ENCODE measurements at places on chromosomes 3 and 15.

DNA sequence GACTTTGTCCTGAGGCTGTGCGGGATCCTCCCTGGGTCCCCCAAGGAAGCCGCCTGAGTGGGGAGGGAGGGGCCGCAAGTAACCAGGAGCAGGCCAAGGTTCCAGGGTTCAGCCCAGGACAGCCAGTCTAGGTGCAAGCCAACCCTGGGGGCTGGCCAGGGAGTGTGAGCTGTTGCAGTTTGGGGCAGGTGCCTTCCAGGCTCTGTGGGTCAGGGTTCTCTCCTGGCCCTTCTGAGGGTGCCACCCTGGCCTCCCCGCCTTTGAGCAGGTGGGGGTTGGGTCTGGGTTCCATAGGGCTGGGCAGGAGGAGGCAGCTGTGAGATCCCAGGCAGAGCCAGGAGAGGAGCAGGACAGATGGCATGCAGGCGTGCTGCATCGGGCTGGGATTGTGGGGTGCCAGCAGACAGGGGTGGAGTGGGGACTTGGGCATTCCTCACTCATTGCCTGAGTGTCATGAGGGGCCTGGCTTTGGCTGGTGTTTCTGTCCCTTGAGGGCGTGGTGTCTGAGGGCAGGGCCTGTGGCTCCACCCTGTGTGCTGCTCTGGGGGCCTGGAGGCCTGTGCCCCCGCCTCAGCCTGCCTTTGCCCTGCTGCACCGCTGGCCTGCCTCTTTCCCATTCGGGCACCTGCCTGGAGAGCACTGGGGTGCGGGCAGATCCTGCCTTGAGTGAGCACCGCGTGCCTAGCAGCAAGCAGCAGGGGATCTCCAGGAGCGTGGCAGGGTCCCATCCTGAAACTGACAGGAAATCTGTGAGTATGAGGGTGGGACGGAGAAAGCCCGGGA, 18.4 kb downstream of the KLF13 start:
- no peak for DNase-seq

GRCh38 chr3:160921020-160921635, 165.1 kb downstream of the PPM1L start:
- DNase-seq, result no peak

- DNase-seq, result peak; percentile 35
Observed at GRCh38 chr3:42070524-42070923, 20.6 kb upstream of the TRAK1 start.

DNA sequence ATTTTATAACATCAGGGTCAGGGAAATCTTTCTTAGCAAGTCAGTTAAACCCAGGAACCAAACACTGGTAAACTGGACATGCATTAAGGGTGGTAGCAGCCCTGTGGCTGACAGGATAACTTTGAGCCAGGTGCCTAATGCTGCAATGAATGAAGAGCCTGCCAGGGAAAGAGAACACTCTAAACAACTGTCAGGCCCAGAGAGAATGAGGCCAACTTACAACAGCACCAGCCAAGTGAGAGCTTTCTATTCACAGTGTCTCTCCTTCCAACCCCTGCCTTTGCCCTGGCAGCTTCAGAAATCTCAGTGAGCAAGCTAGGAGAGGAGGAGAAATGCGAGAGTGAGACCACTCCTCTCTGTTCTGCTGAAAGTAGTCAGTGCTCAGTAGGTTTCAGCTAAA, 50.4 kb upstream of the ATP2C1 start:
- DNase-seq, result no peak

DNA sequence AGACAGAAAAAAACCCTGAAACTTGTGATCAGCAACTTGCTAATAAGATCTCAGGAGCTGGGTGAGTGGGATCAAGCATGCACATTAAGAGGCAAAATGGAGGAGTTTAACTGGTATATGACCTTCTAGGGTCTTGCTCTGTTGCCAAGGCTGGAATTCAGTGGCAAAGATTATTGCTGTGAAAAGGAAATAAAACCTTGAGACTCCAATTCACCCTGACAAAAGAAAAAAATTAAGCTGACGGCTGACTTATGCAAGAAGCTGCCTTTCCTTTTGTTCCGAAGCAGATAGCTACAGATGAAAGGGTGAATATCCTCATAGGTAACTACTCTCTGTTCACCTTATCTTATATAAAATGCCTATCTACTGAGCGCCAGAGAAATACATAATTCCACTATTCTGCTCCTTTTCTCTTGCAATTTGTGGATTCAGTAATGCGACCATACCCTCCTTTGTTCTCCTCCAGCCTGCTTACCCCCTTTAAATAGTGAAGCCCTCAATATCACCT, 68.9 kb downstream of the HERC1 start:
- DNase-seq, result no peak

All from suprapubic skin (tissue), 4 donors.